ENCODE measurements at places on chromosomes 3 and 15.
A peak's percentile ranks its signal among the peaks of the same experiment; 100 is the strongest.

DNA sequence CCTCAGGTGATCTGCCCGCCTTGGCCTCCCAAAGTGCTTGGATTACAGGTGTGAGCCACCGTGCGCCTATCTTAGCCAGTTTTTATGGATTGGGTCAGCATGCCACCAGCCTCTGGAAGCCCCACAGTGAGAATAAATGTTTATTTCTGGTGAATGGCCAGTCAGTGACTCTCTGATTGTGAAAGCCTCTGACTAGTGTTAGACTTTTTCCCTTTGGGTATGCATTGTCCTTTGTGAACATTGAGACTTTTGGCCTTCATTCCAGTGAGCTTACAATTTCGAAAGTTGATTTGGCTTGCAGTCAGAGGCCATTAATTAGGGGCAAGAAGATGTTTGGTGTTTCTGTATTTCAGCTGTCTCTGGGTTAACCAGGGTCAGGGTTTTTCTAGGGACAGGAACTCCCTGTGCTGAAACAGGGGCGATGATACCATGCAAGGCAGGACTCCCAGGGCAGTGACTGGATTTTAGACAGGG, 274.5 kb upstream of the C2CD4B start:
- DNase-seq: no peak

GRCh38 chr3:180325958-180326357, 276.0 kb upstream of the TTC14 start:
- no peak for DNase-seq

GRCh38 chr3:132983143-132983770, 54.9 kb upstream of the TMEM108 start:
- no peak for DNase-seq

GRCh38 chr3:63051920-63052319, 176.7 kb upstream of the CADPS start:
- peak; percentile 16 for DNase-seq

DNA sequence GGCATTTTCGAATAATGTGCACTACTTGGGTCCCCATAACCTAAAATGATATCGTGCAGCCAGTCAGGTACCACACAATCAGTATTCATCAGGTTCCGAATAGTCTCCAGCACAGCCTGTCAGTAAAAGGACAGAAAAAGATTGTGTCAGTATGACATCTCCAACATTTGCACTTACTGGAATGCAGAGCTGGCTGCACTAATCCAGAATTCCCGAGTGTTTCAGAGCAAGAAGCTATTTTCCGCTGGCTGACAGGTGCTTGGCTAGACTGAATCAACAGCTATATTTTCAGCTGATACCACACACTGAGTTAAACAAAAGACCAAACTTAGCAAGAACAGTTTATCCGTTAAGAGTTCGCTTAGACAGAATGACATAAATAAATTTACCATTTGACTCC, 68.8 kb downstream of the AQR start:
- DNase-seq: no peak

DNA sequence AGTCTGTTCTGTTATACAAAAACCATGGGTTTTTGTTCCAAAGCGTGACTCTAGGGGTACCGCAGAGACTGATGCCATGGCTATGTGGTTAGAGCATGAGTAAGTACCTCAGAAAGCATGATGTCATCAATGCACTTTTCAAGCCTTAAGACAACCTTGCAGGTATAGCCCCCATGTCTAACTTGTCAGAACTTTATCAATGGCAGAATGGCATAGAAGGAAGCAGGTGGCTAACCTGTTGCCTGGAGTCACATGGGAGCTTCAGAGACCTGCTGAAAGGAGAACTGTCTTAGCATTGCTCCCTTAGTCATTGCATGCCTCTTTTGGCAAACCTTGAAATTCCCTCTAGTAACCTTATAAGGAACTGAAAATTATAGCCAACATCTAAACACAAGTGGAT, 52.5 kb downstream of the EOMES start:
- no peak for DNase-seq

DNA sequence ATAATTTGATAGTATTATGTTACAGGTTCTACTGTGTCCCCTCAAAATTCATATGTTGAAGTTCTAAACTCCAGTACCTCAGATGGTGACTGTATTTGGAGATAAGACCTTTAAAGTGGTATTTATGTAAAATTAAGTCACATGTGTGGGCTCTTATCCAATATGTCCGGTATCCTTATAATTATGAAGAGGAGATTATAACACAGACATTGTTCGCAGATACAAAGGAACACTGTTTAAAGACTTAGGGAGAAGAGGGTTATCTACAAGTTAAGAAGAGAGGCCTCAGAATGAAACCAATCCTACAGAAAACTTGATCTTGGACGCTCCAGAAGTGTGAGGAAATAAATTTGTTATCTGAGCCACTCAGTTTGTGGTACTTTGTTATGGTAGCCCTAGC, 50.9 kb downstream of the DPH6 start:
- no peak for DNase-seq
